ENCODE measurements at places on chromosomes 16 and 17.

DNA sequence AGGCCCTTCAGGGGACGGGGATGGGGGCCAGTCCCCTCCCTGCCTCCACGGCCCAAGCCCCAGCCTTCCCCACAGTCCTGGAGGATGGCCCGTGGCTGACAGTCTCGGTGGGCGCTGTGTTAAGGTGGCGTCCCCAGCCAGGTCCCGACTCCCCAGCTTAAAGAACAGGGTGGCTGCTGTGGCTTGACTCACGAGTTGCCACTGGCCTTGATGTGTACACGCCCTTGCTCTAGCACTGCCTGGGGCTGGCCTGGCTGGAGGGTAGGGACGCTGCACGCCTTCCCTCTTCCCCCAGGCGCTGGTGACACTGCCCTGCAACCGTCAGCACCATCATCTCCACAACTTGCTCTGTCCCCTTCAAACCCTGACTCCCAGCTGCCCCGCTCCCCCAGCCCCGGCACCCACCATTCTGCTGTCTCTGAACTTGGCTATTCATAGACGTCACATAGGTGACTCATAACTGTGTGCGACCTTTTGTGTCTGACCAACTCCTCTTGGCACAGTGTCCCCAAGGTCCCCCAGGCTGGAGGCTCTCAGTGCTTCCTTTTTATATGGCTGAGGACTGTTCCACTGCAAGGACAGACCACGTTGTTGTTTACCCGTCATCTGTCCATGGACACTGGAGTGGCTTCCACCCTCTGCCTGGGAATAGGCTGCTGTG lies 6.3 kb downstream of the GNPTG start:
- DNase-seq = no peak

GRCh38 chr17:50052822-50053653 lies 2.9 kb upstream of the ITGA3 start:
- DNase-seq = no peak

- no peak for DNase-seq
Observed at GRCh38 chr16:56889206-56889605, 24.2 kb downstream of the SLC12A3 start.

DNA sequence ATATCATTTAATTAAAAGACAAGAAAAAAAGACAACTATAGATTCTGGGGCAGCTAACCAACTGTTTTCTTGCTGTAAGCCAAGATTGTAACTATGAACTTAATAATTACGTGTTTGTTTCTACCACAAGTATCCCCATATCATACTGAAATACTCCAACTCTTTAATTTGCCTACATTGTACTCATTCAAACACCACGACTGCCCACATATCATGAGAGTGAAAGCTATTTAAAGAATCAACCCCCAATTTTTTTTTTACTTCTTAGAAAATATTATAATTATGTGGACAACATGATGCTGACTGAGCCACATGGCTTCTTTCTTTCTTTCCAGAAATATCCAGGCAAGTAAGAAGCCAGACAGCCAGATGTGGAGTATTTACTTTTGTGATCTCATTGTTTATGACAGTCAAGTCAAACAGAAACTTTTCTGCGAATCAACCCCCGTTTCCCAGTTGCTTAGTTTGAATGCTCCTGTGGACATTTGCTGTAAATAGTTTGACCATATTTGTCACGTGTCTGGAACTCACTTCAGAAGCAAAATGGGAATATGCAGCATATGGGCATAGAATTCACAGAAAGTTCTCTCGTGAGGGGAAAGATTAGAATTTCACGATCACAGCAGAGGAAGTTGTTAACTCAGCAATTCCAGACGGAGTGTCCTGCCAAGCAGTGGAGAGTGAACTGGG lies 126.8 kb upstream of the PSMD7 start:
- no peak for DNase-seq

DNA sequence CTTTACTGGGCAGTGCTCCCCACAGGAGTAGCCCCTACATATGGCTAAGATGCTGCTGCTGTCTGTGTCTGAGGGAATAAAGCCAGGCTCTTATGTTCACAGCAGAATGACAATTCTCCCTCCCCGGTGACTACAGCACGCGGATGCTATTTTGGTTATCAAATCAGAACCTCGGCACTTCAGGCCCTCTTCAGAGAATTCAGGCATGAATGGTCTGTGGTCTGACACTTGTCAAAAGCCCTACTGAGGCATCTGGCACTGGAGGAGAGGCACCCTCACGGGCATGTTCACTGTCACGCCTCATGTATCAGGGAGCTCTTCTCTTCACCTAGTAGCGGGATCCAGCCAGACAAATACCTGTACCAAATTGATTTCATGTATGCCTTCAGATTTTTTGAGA lies 30.4 kb downstream of the KIAA0513 start:
- DNase-seq = no peak

GRCh38 chr16:30110661-30111060 lies 2.7 kb downstream of the GDPD3 start:
- DNase-seq = no peak

- DNase-seq = no peak
Observed at GRCh38 chr17:4986403-4986802, 1.1 kb downstream of the CAMTA2 start.

DNA sequence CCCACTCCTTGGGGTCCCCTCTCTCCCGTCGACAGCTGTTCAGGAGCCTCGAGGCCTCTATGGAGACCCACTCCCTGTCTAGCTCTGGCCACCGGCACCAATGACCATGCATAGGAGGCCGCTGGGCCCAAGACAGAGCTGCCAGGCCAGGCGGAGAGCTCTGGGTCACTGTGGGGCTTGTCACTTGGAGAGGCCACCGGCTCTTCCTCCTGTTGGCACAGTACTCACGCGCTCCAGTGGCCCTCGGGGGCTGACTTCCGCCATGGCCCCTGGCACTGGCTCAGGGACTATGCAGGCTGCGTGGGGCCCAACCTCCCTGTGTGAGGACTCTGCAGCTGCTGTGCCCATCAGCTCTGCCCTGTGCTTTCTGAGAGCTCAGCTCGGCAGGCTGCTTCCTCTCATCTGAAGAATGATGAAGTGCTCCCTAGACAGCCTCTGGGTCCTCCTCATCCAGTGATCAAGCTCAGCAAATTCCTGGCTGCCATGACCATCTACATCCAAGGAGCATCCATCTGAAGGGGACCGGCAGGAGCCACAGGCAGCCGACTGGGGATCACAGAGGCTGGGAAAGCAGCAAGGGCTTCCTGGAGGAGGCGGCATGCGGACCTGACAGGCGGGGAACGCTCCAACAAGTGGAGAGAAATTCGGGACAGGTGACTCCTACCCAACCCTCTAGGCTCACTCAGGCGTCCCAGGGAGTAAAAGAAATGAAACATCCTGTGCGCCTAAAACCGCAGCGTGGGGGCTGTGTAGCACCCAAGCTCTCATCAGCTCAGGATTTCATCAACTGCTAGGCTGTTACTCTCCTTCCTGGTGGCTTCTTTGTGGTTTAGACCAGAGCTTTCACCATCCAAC lies 16.8 kb downstream of the GALNS start:
- no peak for DNase-seq

DNA sequence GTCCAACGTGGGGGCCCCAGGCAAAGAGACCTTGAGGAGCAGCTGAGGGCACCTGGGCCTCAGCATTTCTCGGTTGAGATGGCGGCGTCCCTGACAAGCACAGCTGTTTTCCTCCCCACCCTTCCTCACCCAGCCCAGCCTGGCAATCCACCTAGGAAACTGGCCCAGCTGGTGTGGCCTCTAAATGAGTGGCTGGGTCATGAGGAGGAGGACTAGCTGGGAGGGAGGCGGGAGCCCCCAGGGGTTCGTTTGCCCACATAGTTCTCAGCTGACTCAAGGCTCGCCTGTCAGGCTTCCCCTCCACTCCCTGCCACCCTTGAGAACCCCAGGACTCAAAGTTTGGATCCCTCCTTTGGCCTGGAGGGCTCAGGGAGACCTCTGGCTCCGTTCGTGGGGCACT lies 5.9 kb downstream of the RNF222 start:
- peak; percentile 58 for DNase-seq

DNA sequence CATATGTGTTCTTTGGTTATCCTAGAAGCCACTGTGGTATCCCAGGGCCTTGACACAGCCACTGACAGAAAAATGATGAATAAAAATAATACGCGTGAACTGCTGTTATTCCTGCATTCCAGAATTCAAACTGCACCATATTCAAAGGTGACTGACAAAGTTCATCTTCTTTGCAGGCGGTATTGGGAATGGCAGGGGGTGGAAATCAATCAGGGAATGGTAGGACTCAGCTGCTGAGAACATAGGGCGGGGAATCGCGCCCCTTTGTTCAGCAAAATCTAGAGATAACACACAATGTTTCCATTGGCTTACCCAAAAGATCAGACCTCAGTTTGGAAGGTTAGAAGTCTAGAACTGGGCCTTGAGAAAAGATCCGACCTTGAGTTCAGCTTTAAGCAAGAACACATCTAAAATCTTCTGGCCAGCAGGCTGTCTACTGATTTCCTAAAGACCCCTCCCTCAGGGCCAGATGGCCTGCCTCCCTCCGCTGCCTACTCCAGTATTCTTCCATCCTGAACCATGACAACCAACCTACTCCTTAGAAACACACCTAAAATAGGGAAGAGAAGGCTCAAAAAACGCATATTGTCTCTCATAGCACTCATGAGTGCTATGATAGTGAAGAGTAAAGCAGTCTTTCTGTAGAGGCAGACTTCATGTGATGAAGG lies 34.1 kb downstream of the CDK5R1 start:
- no peak for DNase-seq

- DNase-seq = no peak
Observed at GRCh38 chr16:70695331-70696070, 9.6 kb upstream of the MTSS2 start.

DNA sequence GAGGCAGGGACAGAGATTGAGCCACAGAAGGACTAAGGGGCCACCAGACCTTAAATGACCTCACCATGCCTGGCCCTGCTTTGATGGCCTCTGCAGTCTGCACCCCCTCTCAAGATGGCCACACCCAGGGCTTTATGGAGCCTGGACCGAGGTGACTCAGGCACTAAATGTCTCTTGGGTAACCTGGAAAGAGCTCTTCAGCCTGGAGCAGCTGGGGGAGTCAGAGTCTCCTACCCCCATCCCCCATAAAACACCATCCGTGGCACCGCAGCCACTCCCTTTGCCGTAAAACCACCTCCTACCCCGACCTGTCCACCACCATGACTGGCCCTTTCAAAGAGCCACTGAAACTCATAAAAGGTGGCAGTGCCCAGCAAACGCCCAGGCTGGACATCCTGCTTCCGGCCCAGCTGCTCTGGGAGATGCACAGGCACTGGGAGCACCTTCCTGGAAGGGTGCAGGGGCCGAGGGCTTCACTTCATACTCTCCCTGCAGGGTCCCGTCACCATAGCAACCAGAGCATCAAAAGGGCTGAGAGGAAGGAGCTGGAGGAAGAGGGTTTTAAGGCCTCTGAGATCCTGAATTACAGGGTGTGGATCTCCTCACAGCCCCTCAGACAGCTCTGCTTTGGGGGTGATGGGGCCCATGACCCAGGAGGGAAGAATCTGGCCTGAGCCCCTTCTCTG lies 22.3 kb downstream of the FOXN1 start:
- no peak for DNase-seq

DNA sequence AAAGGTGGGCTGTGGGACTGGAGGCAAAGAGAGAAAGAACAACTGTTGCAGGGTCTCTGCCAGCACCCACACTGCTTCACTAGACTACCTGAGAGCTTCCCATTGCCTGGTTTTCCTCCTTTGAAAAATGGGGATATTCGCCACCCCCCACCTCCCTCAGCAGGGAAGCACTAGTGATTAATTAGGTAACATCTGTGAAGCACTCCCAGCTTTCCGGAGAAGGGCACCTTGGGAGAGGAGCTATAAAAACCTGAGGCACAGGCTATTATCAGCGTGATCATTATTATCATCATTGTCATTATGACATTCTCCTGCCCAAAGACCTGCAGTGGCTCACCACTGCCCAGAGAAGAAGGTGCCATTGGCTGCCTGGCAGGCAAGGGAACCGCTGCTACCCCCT lies 83.5 kb downstream of the XYLT1 start:
- no peak for DNase-seq

DNA sequence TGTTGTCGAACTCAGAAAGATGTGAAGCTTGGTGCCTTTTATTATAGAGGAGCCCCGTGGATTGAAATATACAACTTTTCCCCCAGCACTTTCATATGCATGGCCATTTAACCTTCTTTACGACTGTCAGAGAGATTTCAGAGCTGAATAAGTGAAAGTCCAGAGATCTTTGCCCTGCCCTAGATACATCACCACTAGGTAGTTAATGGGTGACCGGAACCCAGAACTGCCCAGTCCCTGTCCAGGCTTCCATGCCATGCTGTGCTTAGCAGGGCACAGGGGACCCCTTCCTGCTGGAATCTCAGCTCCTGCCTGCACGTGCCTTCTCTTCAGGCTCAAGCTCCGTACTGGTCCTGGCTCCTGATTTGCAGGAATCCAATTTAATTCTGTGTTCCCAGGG lies 32.2 kb downstream of the SRL start:
- DNase-seq = no peak

GRCh38 chr17:48804936-48805411 lies 12.1 kb downstream of the TTLL6 start:
- peak; percentile 93 for DNase-seq

- no peak for DNase-seq
Observed at GRCh38 chr17:61689610-61690180, 98.7 kb upstream of the NACA2 start.

GRCh38 chr17:55271958-55272710 lies 7.4 kb downstream of the HLF start:
- no peak for DNase-seq

DNA sequence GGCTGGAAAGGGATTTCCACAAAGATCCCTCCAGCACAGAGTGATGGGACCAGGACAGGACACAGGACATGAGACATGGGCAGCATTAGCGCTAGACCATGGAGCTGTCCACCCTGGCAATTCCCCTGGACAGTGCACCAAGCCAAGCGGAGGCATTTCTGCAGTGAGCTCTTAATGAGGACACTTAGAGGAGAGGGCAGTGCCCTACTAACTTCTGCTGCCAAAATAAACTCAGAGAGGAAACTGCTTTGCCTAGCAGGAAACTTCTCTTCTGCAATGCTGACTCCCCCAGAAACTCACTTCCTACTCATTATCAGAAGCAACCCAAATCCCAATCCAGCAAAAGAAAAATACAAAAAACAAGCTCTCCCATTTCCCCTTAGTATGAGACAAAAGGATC lies 119.2 kb downstream of the HS3ST2 start:
- no peak for DNase-seq

DNA sequence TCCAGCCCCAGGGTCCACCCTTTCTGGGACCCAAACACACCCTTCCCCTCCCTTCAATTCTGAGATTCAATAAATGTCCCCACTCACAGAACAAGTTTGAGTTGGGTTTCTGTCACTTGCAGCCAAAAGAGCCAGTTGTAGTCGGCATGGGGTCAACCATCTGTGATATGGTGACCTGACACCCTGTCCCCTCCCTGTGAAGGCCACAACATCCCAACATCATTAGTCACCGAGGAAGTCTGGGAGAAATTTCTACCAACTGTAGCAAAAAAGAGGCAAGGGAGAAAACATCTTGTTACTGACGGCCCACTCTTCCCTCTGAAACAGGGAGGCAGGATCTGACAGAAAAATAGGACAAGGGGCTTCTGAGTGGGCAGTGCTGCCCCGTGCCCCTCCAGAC lies 638 bp upstream of the LYZL6 start:
- DNase-seq = no peak

GRCh38 chr16:54316095-54316889 lies 29.7 kb upstream of the IRX3 start:
- DNase-seq = no peak

Data from H9 (cell line).